RWPE2 (cell line): ENCODE measurements at places on chromosomes 3 and 15.

DNA sequence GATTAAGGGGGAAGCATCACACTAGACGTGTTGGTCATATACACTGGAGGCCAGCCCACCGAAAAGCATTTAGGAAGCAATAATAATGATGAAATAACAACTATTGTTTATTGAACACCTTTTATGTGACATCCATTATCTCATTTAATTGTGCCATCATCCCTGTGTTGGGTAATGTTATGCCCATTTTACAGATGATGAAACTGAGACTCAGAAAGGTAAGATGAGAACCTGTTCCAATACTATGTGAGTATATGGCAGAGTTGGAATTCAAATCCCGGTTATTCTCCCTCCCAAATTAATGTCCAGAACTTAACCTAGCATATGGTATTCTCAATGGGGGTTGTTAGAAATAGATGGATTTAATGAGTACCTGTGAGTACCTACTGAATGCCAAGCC, 99.2 kb downstream of the SMAD6 start:
- no peak for DNase-seq

DNA sequence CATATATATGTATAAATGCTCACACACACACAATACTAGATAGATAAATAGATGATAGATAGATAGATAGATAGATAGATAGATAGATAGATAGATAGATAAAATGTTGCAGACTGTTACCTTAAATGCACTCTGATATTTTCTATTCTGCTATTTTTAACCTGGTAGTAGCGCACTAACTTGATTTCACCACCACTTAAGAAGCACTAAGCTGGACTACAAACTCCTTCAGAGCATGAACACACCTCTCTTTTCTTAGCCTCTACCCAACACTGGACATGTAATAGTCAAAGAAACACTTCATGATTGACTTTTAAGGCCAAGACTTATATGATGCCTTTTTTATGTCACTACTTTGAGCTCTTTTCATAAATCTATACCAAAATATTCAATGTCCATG, 304.6 kb upstream of the UBE2E2 start:
- no peak for DNase-seq

- no peak for DNase-seq
Measured at GRCh38 chr15:82995076-82995475, 9.1 kb downstream of the RAMAC start.

GRCh38 chr3:45705839-45706808, 16.9 kb downstream of the SACM1L start:
- DNase-seq: no peak

DNA sequence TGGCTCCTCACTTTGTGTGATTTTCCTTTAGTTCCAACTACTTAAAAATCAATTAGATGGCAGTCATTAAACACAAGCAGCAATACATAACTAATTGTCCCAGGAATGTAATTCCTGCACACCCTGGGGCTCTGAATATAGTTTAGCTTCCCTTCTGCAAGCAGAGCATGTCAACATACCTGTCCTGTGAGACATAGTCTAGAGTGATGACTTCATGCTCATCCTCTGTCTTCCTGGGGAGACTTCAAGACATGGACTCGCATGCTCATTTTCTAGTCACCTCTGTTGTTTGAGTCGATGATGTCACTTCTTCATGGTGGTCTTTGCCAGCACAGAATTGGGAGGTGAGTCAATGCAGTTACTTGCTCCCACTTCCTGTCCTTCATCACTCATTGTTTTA, 15.7 kb downstream of the C3orf52 start:
- DNase-seq: no peak

DNA sequence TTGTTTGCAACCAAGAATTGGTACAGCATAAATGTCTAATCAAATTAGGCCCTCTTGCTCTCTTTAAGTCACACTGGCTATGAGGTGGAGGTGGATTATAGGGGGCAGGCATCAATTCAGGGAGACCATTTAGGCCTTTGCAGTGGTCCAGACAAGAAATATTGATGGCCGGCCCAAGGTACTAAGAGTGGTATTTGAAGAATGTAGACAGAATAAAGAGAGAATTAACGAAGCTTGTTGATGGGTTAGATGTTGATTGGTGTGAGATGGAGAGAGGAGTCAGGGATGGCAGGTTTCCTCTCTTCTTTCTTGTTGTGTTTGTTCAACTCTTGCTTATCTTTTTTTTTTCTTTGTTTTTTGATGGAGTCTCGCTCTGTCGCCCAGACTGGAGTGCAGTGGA, 48.5 kb downstream of the PIK3CA start:
- DNase-seq: no peak

DNA sequence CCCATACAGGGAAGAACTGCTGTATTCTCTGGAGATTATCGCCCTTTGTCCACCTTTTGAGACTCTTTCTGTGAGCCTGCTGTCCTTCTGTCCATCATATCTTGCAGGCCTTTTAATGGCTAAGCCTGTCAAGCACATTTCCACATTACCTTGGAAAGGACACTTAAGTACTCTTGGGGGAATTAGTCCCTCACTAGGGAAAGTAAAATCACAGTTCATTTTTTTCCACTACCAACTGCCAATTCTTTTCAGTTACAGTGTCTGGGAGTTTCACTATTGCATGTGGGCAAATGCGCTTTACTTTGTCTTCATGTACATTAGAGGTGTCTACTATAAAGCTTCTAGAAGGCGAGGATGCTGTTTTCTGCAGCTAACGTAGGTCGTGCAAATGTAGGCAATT, 242.1 kb downstream of the NSUN3 start:
- no peak for DNase-seq

DNA sequence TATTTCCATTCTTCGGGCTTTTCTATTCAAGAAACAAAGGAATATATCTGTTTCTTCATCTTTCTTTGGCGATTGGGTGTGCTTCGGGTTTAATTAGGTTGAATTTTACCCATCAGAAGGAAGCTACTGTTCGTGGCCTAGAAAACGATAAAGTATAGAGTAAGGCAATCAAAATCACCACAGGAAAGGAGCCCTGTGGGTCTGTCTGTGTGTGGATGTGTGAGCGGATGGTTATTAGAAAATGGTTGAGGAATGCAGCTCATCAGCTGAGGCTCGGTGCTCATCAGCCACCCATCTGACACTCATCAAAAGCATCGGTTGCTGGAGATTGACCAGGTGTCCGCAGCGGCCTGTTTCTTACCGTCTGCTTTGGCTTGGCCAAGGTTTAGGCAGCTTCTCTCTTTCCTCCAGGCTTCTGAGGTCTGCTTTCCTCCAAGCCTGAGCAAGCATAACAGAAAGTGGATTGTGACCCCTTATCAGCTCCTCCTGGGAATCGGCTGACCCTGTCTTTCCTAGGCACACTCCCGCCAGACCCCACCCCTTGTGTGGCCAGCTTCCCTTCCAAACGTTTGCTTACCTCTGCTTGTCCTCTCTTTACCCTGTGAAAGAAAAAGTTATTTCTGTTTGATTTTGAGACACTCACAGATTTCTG, 17.6 kb upstream of the ISLR start:
- DNase-seq: no peak

GRCh38 chr15:44489464-44489863, 47.5 kb upstream of the EIF3J start:
- DNase-seq: no peak

DNA sequence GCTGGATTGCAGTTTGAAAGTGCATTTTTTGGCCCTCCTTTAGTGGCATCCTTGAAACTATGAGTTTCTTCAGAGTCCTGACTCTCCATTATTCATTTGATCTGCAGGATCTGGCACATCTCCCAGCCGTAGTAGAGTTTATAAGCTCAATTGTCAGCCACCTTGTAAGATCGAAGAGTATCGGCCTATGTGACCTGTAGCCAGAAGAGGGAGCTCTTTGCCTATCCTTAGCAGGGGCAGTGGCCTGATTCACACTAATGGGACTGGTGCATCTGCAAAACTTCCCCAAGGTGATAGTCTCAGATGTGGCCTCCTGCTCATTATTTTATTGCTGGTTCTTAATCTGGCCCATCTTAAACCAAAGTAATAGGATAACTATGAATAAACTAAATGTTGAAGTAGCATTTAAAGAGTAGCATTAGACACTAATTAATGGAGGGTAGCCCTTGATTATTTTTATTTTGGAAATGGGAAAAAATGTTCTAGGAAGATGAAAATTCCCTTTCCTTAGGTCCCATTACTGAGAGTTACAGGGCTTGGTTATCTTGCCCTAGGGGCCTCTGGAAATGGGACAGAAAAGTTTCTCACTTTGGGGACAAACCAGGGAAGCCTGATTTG, 21.2 kb downstream of the GCSAM start:
- no peak for DNase-seq

GRCh38 chr3:57224856-57225255, 2.7 kb upstream of the APPL1 start:
- no peak for DNase-seq

DNA sequence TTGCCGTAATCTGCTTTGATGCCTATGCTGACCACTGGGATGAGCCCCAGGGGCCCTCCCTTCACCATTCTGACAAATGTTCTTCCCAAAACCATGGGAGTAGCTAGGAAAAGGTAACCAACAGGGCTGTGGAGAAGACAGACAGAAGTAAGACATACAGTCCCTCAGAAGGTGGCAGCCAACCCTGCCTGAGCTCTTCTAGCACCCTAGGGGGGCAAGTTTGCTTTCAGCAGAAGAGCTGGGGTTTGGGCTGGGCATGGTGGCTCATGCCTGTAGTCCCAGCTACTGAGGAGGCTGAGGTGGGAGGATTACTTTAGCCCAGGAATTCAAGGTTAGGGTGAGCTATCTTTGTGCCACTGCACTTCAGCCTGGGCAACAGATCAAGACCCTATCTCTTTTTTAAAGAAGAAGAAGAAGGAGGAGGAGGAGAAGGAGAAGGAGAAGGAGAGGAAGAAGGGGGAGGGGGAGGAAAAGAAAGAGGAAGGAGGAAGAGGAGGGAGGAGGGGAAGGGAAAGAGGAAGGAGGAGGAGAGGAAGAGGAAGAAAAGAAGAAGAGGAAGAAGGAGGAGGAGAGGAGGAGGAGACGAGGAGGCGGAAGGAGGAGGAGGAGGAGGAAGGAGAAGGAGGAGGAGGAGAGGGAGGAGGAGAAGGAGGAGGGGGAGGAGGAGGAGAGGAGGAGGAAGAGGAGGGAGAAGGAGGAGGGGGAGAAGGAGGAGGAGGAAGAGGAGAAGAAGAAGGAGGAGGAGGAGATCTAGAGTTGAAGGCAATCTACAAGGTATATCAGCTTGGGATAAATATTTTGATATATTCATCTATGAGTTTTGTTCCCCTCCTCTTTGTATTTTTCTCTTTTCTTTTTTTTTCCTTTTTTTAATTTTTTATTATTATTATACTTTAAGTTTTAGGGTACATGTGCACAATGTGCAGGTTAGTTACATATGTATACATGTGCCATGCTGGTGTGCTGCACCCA, 44.9 kb upstream of the ABHD2 start:
- DNase-seq: peak; percentile 31

GRCh38 chr15:31381801-31382712, 55.4 kb downstream of the KLF13 start:
- no peak for DNase-seq

DNA sequence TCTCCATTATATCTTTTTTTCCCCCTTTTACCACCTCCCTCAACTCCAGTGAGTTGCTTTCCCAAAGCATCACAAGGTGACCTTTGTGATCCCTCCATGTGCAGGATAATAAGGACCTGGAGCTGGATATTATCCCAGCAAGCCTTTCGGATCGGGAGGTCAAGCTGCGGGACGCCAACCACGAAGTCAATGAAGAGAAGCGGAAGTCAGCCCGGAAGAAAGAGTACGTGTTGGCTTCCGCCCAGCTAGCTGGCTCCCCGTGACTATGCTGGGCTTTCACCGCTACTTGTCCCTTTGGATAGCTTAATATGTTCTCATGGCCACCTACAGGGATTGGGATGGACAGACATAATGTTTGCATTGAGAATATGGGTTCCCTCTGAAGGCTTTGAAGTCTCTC, 273.7 kb upstream of the UMPS start:
- no peak for DNase-seq

DNA sequence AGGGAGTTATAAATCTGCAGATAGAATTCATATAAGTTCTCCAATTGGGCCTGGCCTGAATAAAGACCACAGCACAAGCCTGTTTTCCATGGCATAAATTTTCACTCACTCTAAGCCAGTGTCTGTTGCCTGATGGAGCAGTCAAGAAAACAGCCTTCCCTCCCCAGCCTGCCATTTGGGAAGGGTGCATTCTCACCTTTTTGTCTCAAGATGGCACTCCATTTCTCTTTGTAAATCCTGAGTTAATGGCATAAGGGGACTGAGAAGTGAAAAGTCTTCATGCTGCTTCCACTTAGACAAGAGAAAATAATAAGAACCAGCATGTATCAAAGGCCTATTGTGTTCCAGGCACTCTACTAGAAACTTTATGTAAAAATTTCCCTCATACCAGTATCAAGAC, 115.6 kb upstream of the MANF start:
- no peak for DNase-seq

- no peak for DNase-seq
Measured at GRCh38 chr15:95662638-95663037, 667.9 kb upstream of the NR2F2 start.

GRCh38 chr3:189512039-189512438, 119.2 kb upstream of the TP63 start:
- DNase-seq: no peak

DNA sequence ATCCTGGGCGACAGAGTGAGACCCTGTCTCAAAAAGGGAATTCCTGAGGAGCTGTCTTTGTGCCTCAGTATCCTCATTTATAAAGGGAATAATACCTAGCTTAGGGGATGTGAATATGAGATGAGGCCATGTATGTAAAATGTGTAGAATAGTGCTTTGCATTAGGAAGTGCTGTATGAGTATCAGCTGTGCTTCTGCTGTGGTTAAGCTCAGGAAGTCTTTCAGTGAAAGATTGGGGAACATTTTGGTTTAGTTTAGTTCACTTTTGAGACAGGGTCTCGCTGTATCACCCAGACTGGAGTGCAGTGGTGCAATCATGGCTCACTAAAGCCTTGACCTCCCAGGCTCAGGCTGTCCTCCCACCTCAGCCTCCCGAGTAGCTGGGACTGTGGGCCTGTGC, 10.6 kb downstream of the THUMPD3 start:
- DNase-seq: no peak

DNA sequence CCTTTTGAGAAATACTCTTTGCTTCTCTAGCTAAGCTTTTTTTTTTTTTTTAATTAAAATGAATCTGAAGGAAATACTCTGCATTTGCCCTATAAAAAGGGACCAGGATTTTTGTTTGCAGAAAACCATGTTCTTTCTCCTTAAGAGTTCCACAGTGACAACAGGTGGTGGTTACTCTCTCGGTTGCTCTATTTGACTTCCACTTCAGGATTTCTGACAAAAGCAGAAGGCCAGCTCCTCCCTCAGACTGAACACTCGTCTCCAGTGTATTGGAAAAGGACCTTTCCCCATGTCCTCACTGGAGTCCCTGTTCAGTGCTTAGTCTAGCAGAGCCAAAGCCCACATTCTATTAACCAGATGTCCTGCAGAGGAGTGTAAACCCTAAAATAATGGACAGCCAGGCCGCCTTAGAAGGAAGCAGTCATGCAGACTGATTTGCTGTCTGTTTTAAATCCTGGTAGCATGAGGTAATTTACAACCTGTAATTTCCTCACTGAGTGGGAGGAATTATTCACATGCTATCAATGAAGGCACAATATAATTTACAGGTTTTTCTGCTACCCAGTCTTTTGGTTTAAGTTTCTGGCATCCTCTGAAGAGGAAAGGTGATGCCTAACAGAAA, 599.3 kb downstream of the PYDC2 start:
- DNase-seq: no peak

GRCh38 chr3:182568261-182568660, 225.0 kb upstream of the ATP11B start:
- no peak for DNase-seq
